ENCODE measurements at places on chromosomes 4 and X.

GRCh38 chrX:66756717-66757116 lies 117.8 kb upstream of the EDA2R start:
- no peak for DNase-seq

DNA sequence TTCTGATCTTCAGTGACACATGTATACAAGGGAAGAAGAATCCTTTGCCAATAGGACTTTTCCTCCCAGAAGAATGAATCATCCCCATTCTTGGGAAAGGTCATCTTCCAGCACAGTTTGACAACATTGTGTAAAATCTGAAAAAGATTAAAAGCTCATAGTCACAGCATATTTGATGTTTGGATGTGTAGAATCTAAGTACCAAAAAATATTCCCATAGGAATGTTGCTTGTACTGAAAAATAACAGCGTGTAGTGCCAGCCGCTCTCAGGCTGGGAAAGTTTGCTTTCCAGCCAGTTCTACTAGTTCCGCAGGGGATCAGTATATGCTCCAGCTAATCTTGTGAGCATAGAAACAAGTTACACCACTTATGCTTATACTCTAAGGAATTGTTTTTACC lies 74.7 kb upstream of the IL13RA1 start:
- no peak for DNase-seq

GRCh38 chr4:12116009-12116552 lies 687.4 kb upstream of the HS3ST1 start:
- DNase-seq = no peak

- DNase-seq = no peak
These were observed 69.6 kb downstream of the EPHA5 start for GRCh38 chr4:65600656-65601055.

All from RWPE1 (cell line).